ENCODE measurements at places on chromosomes 12 and 14. TPM values are rescaled to one million over a fixed set of nuclear protein-coding genes. Genes with fewer than 3 reads are reported as not detected.

Gene CFAP251
- total RNA-seq = 0.88 TPM

Gene TIMM9
- 70.1 TPM for total RNA-seq

Gene ESRRB
- total RNA-seq = 0.26 TPM

Gene LRRC10
- not detected for total RNA-seq

Gene FAM222A
- total RNA-seq = 6.9 TPM

Gene LRRC43
- not detected for total RNA-seq

Gene PRB2
- not detected for total RNA-seq

Gene SPIC
- total RNA-seq = not detected

Gene GPR137C
- total RNA-seq = 0.11 TPM

Gene FGF6
- total RNA-seq = not detected

Gene LMO3
- not detected for total RNA-seq

Gene REP15
- total RNA-seq = 0.45 TPM

Gene HOXC13
- 11.6 TPM for total RNA-seq

Gene LALBA
- total RNA-seq = not detected

Gene STXBP6
- total RNA-seq = 2.0 TPM

Gene CAPS2
- 1.0 TPM for total RNA-seq

Gene FAM90A1
- total RNA-seq = 0.10 TPM

Gene HCAR1
- not detected for total RNA-seq
